ENCODE measurements at places on chromosomes 7 and 10.

DNA sequence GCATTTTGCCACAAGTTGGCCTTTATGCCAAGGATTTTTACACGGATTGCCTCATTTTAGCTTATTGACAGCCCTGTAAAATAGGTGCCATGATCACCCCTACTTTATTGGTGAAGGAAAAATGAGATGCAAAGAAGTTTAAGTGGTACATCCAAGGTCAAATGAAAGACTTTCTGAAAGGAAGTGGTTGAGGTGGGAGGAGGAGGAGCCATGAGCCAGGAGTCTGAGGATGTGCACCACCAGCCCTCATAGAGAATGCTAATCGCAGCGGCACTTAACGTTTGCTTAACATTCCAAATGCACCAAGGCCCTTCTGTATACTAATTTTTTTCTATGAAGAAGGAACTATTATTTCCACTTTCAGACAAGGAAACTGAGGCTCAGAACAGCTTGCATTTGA lies 31.0 kb upstream of the LRRC18 start:
- DNase-seq = no peak

DNA sequence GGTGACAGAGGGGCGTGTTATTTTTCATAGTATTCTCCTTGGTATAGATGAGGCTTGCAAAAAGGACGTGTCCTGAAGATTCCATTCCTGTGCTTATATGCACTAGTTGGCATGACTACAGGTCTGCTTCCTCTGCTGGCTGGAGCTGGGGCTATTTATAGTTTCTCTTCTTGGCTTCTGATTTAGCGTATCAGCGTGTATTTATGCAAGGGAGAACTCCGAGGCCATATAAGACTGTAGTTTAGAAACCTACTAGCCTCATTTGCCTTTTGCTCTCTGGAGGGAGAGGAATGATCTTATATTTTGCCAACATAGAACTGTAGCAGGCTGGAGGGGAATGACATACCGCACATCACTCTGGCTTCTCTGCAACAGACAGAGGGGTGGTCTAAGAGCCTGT lies 39.7 kb downstream of the CACNB2 start:
- no peak for DNase-seq

GRCh38 chr10:26977635-26978034 lies 116.9 kb upstream of the ABI1 start:
- DNase-seq = no peak

DNA sequence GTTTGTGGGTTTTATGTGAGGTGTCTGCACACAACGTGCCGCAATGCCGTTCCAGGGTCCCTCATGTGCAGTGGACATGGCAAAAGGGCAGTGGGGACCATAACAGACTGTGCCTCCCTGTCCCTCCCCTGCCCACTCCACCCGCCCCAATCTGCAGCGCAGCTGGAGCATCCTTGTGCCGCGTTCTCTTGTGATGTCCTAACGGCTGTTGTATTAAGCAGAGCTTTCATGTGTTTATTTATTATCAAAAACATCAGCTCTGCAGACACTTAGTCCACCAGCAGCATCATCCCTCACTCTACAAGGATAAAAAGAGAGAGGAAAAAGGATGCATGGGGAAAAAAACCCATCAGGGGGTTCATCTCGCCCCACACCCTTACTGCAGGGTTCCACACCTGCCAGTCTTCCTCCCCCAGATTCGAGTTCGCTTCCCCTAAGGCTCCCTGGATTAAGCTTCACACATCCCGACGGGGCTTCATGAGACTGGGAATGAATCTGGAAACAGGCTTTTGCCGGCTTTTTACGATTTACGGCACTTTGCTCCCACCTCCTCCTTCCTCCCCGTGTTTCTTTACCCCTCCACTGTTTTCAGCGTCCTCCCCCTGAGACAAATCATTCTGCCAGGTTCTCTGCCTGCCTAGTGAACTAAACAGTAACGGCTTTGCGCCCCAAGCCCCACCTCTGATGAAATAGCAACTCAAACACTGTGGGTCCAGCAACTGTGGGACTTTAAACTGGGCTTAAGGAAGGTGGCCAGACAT lies 301.4 kb downstream of the CAMK1D start:
- no peak for DNase-seq

GRCh38 chr7:105350906-105351305 lies 37.8 kb downstream of the SRPK2 start:
- DNase-seq = no peak

DNA sequence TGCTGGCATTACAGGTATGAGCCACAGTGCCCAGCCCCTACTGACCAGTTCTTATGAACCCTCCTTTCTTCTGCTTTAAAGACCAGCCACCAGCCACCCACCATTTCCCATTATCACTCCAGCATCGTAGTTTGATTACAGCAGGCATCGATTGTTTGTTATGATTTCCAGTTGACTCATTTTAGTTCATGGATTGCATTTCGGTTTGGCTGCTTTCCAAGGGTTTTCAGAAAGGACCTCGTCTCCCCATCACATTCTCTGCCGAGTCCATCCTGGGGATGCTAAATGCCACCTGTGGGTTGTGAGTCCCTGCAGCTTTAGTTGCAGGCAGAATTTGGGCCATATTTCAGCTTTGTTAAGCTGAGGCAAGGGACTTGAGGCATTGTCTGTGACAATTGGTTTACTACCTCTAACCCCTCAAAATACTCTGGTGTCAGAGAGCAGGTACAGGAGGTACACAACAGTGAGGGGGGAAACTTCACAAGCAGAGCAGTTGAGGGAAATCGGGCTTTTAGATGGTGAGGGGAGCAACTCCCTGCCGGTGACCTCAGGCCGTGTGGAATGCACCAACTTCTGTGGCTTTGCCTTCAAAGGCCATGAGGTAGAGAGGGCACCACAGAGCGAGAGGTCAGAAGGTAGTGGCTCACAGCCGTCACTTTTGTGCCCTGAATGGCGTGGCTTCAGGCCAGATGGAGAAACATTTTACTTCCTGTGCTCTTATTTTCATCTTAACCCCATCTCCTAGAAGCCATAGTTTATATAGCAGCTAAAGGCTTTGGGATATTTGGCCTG lies 203.8 kb downstream of the CCDC3 start:
- DNase-seq = no peak

GRCh38 chr10:32376097-32376496 lies 29.1 kb upstream of the EPC1 start:
- DNase-seq = no peak

DNA sequence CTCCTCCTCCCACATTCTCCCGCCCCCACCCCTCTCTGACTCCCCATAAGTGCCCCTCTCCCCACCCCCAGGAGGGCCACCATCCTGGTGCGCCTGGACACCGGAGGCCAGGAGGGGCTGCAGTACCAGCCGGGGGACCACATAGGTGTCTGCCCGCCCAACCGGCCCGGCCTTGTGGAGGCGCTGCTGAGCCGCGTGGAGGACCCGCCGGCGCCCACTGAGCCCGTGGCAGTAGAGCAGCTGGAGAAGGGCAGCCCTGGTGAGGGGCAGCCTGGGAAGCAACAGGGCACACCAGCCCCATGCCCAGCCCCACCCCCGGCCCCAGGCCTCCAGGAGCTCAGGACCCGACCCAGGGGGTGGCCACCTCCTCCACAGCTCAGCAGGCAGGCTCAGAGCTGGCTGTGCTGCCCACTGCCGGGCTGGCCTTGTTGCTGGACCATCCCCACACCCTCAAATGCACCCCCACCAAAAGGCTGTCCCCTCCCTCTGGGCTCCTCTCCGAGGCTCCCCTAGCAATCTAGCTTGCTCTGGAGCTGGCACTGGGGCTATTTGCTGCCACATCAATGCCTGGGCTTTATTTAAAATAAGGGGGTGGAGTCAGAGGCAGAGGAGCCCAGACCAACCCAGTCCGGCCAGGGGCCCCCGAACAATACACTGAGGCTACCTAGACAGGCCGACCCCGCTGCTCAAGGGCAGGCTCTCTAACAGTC lies 14.8 kb downstream of the ATG9B start:
- no peak for DNase-seq

DNA sequence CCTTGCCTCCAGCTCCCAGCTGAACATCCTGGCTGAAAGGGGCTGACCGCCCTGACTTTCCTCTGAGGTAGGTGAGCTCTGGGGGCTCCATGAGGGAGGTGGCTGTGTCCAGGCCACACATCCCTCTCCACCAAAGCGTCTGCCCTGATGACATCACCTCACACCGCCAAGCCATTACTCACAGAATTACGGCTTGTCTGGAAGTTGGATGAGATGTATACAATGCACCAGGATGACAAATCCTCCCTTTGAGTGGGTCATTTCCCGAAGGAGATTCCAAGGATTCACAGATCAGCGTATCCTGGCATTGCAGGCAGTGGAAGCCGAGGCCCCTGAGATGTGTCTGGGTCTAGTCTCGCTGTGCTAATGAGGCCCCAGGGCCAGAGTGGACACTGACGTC lies 15.1 kb upstream of the RET start:
- no peak for DNase-seq

- DNase-seq = no peak
These were observed 1634.5 kb upstream of the LRRTM3 start for GRCh38 chr10:65291286-65291685.

GRCh38 chr7:135510592-135511183 lies 786 bp upstream of the CNOT4 start:
- DNase-seq = no peak

DNA sequence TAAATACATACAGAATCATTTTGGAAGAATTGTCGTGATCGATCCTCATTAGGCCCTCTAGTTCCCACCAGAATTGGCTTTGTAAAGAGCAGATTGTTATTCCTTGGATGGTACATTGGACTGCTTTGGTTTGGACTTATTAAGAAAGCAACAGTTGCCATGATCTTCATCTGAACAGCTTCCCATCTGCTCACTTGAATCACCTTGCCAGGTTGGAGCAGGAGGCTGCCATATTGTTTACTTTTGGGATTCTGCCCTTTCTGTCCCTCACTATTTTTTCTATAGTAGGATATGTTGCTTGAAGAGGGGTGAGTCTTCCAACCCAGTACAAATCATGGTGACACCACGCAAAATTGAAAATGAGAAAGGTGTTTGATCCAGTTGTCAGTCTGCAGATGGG lies 199.6 kb downstream of the TCF7L2 start:
- no peak for DNase-seq

GRCh38 chr7:8121243-8121642 lies 140.7 kb downstream of the ICA1 start:
- no peak for DNase-seq

DNA sequence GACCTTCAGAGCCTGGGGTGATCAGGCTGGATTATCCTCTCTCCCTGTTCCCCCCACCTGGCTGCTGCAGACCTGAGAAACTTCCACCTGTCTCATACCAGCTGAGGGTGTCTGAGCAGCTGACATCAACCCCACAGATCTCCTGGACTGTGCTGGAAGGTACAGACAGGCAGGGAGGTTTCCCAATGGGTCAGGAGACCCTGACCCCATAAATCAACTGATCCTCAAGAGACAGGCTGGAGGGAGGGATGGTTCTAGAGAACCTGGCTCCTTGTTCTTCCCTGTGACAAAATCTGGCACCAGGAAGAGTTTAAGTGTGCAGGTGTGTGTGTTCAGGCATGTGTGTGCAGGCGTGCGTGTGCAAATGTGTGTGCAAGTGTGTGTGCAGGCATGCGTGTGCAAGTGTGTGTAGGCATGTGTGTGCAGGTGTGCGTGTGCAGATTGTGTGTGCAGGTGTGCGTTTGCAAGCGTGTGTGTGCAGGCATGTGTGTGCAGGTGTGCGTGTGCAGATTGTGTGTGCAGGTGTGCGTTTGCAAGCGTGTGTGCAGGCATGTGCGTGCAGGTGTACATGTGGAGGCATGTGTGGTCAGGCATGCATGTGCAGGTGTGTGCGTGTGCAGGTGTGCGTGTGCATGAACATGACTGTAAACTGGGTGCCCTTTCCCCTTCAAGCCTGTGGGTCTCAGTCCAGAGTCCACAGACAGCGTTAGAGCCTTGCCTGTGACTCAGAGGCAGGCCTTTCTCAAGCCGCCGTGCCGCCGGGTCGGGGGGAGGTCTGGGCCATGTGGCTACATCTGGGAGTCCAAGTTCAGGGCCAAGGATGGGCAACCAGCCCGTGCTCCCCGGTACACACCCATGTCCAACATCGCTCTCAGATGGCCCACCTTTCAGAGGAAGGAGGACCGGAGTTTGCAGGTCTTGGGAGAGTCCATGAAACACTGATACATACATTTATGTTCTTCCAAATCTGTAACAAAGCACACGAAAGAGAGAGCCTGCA lies 50.1 kb upstream of the ELN start:
- DNase-seq = no peak

DNA sequence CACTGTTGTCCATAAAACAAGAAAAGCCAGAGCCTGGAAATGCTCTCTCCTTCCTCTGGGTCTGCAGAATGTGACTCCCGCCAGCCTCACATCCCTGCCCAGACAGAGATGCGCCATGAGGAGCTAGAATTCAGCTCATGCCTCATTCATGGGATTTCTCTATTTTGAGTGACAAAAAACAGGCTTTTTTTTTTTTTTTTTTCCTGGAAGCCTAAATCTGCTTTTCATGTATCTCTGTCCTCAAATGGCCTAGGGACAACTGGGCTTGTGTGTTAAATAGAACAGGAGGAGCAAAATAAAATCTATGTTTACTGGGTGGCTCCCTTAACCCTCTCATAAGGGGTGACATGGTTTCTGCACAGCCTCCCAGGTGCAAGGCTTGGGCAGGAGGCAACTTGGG lies 679.7 kb upstream of the AUTS2 start:
- DNase-seq = no peak

- DNase-seq = no peak
These were observed 314.1 kb downstream of the THSD7A start for GRCh38 chr7:11517853-11518252.

GRCh38 chr10:132984801-132985545 lies 42.6 kb upstream of the CFAP46 start:
- DNase-seq = no peak

GRCh38 chr7:50957855-50958254 lies 175.2 kb upstream of the GRB10 start:
- DNase-seq = no peak

DNA sequence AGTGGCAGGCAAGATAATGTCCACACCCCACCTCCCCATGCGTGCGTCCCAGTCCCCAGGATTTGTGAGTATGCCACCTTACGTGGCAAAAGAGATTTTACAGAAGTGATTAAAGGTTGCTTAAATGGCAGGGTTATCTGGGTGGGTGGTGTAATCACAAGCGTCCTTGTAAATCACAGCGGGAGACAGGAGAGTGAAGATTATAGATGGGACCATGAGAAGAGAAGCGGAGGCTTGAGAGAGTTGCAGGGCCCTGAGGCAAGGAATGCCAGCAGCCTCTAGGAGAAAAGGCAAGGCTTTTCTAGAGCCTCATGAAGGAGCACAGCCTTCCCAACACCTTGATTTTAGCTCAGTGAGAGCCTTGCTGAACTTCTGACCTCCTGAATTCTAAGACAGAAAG lies 10.2 kb downstream of the ZRANB1 start:
- DNase-seq = no peak

DNA sequence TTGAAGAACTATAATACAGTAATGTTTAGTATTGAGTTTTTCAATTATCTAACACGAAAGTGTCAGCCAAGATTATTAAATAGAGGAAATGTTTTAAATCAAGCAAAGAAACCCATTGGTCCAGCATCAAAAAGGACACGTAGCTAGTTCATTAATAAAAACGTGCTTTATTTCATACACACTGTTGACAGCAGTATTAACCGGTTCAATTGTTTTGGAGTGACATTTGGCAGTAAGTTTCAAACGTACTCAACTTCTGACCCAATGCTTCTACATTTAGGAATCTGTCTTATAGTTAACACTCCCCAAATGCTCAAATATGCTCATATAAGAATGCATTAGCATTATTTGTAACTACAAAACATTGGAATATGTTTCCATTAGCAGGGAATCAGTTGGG lies 41.3 kb downstream of the SLC16A12 start:
- no peak for DNase-seq

- no peak for DNase-seq
These were observed 90.7 kb downstream of the DGKI start for GRCh38 chr7:137755846-137756651.

Measured in bone marrow (tissue), 2 donors.